ENCODE measurements at places on chromosomes 6 and 20. TPM values are rescaled to one million over a fixed set of nuclear protein-coding genes. Genes with fewer than 3 reads are reported as not detected.

Gene SCUBE3
- 0.21 TPM for total RNA-seq

Gene GSTA3
- not detected for total RNA-seq

Gene SNPH
- 3.6 TPM for total RNA-seq

Gene TRIM40
- total RNA-seq, result not detected

Gene ZGPAT
- 35.1 TPM for total RNA-seq

Gene SASH1
- 6.3 TPM for total RNA-seq

Gene SLX4IP
- 3.5 TPM for total RNA-seq

Gene ANKRD66
- not detected for total RNA-seq

Gene TREML2
- total RNA-seq, result not detected

Gene LINC00237
- total RNA-seq, result not detected

Gene TNF
- 0.23 TPM for total RNA-seq

Gene WASF1
- 18.0 TPM for total RNA-seq

Gene SOX18
- total RNA-seq, result 0.07 TPM

Gene NOX3
- not detected for total RNA-seq

Gene OTOR
- not detected for total RNA-seq

Gene MCHR2
- total RNA-seq, result not detected

Gene BTN1A1
- total RNA-seq, result not detected

Gene UNC93A
- not detected for total RNA-seq

Gene CD24
- 871 TPM for total RNA-seq

Gene GCLC
- total RNA-seq, result 67.3 TPM

Gene CTSA
- 24.1 TPM for total RNA-seq

Gene PKIB
- total RNA-seq, result 4.1 TPM

Gene GRIK2
- total RNA-seq, result 0.07 TPM

Gene CGA
- total RNA-seq, result not detected

Gene PLEKHG1
- 16.2 TPM for total RNA-seq

Gene HLA-DQB1
- 2.0 TPM for total RNA-seq

Gene TFAP2C
- total RNA-seq, result 10.8 TPM

Gene HLA-DPB1
- total RNA-seq, result 0.93 TPM

Gene SPTLC3
- 7.1 TPM for total RNA-seq

Gene NRN1
- total RNA-seq, result not detected

Gene CFAP206
- total RNA-seq, result 0.14 TPM

Gene BMP7
- 0.49 TPM for total RNA-seq

Gene TINAG
- not detected for total RNA-seq

Gene DLK2
- total RNA-seq, result 21.3 TPM

All from airway epithelial cell (primary cell).